ENCODE measurements at places on chromosomes 12 and 14.

GRCh38 chr14:49865431-49865859, 12.9 kb upstream of the NEMF start:
- peak; percentile 74 for DNase-seq

DNA sequence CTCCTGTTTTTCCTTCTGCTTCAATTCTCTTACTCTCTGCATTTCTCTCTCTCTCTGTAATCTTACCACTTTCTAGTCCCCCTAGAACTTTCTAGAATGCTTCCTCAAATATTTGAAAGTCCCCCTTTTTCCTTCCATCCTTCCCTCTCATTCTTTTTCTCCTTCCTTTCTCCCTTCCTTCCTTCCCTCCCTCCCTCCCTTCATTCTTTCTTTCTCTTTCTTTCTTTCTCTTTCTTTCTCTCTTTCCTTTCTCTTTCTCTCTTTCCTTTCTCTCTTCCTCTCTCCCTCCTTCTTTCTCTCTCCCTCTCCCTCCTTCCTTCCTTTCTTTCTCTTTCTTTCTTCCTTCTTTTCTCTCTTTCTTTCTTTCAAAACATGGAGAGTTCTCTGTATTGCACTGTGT, 201.4 kb upstream of the IGF1 start:
- DNase-seq, result no peak

- no peak for DNase-seq
Measured at GRCh38 chr12:63090716-63091115, 60.3 kb downstream of the AVPR1A start.

DNA sequence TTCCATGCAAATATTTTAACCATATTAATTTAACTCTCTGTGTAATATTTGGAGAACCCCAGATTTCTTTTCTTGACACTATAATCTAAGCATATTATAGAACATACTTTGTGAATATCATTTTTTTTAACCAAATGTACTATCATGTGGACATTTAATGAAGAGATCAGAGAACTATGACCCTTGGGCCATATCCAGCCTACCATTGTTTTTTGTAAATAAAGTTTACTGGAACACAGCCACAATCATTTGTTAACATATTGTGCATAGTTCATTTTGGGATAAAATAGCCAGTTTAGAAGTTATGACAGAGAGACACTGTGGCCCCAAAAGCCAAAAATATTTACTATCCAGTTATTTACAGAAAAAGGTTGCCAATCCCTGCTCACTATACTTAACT, 338.2 kb downstream of the TMEM117 start:
- DNase-seq, result no peak

- no peak for DNase-seq
Measured at GRCh38 chr12:93107514-93108312, 178.6 kb upstream of the EEA1 start.

GRCh38 chr12:24649209-24649608, 299.7 kb downstream of the BCAT1 start:
- no peak for DNase-seq

DNA sequence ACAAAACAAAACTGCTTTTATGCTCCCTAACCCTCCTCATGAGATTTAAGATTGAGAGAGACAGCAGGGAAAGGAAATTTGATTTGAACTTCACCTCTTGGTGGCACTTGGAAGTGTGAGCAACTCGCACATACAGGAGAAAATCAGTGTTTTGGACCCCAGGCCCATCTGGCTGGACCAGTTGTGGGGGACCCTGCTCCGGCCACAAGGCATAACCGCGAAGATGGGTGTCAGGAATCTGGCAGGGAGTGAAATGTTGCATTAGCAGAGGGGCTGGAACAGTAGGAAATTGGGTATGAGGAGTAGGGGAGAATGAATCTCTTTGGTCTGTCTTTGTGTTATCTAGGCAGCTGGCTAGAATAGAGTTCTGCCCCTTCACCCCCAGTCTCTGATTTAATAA, 1.2 kb downstream of the CIROP start:
- no peak for DNase-seq

DNA sequence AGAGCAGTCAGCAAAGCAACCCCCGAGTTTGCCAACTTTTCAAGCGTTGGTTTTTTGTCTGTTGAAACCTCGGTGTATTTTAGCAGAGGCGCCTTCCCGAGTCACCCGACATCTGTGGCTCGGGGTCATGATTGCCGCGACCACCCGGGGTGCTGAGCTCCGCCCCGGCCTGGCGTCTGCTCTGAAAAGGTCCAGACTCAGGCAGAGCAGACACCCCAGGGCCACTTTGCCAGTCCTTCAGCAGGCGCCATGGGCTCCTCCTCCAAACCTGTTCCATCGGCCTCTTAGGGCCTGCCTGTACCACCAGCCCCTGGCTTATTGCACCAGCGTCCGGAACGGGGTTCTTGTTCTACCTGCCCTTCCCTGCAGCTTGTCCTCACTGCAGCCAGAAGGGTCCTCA, 19.1 kb downstream of the ANKRD9 start:
- no peak for DNase-seq

DNA sequence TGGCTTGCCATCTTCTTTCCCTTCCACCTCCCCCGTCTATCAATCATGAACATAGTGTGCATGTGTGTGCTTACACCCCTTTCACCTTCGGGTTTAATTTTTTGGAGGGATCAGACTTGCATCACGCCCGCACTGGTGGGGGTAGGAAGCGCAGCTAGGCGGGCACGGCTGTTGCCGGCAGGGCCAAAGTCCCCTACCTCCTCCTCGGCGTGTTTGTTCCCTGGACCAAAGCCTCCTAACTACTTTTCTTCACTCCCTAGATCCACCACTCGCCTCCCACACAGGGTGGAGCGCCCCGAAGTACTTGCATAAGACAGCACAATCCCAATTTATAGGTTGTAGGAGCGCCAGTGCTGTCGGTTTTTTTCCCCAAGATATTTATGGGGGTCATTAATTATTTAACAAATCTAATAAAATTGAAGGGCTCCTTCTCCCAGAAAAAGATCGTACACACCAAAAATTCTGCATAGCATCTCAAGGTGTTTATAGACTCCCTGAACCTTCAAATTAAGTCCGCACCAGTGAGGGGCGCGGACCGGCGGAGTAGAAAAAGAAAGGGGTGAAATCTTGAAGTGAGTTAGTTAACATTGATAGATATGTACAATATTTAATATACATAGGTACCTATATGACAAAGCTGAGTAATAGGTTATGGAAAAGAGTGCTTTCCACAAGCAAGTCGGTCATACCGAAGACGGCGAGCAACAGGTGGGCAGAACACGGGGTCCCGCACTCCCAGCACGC, 717 bp downstream of the PKP2 start:
- DNase-seq, result peak; percentile 40

All from kidney tubule cell (primary cell).